ENCODE measurements at places on chromosomes 7 and 10. TPM values are rescaled to one million over a fixed set of nuclear protein-coding genes. Genes with fewer than 3 reads are reported as not detected.
A peak's percentile ranks its signal among the peaks of the same experiment; 100 is the strongest.

The SUV39H2 gene
- total RNA-seq, result 4.6 TPM

The NEUROD6 gene
- not detected for total RNA-seq

DNA sequence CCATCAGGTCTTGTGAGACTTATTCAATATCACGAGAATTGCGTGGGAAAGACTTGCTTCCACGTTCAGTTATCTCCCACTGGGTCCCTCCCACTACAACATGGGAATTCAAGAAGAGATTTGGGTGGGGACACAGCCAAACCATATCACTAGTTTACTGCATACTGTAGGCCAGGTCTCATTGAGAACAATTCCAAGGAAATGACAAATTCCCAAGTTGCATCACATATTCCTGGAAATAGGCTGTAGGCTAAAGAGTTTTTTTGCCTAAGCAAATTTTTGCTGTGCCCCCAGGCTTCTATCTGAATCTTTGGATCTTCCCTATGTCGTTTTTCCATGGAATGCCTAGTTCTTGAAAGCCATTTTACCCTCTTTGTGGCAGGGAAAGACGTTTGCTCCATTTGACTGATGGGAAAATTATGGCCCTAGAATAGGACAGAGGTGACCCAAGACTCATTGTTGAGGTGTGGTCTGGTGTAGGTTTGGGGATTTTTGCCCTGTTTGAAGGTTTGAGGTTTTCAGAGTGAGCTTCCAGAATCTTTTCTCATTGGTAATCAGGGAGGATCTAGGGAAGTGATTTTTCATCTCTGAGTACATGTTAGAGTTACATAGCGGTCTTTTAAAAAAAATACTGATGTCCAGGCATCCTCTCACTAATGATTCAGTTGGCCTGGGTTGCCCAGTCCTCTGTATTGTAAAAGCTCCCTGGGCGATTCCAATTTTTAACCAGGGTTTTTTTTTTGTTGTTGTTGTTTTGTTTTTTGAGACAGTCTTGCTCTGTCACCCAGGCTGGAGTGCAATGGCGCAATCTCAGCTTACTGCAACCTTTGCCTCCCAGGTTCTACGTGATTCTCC is 44.4 kb downstream of the TACR2 start:
- H3K4me1 ChIP-seq, result no peaks in the 10 kb centered on the region

The GPR85 gene
- total RNA-seq, result 5.7 TPM

- H3K4me1 ChIP-seq, result peaks cover 8% of the 10 kb centered on the region
- H3K27me3 ChIP-seq, result no peaks in the 10 kb centered on the region
- no peak for DNase-seq
- no peak overlapping the region for H3K27ac ChIP-seq
- H3K36me3 ChIP-seq, result peaks cover 100% of the 10 kb centered on the region
Measured at GRCh38 chr10:124403548-124403947, 15.2 kb downstream of the OAT start.

DNA sequence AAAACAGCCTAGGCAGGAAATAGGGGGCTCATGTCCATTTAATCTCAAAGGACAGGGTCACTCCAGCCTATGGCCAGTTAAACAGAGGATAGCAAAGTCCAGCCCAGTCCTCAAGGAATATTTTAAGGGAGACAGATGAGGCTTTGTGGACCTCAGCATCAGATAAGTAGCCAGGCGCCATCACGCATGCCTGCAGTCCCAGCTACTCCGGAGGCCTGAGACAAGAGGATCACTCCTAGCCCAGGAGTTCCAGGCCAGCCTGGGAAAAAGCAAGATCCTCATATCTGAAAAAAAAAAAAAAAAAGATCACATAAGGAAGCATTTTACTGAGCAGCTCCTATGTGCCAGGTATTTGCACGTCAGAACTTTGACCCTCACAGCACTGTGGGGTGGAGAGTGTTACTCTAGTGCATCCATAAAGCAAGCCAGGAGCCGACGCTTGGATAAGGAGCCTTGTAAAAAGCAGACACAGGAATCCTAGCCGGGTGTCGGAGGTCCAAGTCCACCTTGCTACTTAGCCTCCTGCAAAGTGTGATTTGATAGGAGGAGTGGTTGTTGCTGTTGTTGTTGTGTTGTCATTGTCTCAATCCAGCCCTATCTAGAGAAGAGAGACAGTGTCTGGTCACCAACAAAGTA is 61.8 kb upstream of the DOCK1 start:
- DNase-seq, result no peak
- H3K36me3 ChIP-seq, result no peaks in the 10 kb centered on the region
- H3K4me3 ChIP-seq, result no peak overlapping the region
- no peaks in the 10 kb centered on the region for H3K27me3 ChIP-seq
- H3K4me1 ChIP-seq, result no peaks in the 10 kb centered on the region
- no peak overlapping the region for H3K27ac ChIP-seq

The ANKRD61 gene
- not detected for total RNA-seq

The CFTR gene
- total RNA-seq, result 0.27 TPM

The MKX gene
- total RNA-seq, result 0.16 TPM

The OR13A1 gene
- total RNA-seq, result 1.2 TPM

GRCh38 chr10:60466267-60467201 is 76.9 kb upstream of the ANK3 start:
- H3K4me1 ChIP-seq, result peaks cover 6% of the 10 kb centered on the region
- no peaks in the 10 kb centered on the region for H3K36me3 ChIP-seq
- no peaks in the 10 kb centered on the region for H3K27me3 ChIP-seq
- no peak overlapping the region for H3K27ac ChIP-seq
- DNase-seq, result no peak
- H3K4me3 ChIP-seq, result no peak overlapping the region

DNA sequence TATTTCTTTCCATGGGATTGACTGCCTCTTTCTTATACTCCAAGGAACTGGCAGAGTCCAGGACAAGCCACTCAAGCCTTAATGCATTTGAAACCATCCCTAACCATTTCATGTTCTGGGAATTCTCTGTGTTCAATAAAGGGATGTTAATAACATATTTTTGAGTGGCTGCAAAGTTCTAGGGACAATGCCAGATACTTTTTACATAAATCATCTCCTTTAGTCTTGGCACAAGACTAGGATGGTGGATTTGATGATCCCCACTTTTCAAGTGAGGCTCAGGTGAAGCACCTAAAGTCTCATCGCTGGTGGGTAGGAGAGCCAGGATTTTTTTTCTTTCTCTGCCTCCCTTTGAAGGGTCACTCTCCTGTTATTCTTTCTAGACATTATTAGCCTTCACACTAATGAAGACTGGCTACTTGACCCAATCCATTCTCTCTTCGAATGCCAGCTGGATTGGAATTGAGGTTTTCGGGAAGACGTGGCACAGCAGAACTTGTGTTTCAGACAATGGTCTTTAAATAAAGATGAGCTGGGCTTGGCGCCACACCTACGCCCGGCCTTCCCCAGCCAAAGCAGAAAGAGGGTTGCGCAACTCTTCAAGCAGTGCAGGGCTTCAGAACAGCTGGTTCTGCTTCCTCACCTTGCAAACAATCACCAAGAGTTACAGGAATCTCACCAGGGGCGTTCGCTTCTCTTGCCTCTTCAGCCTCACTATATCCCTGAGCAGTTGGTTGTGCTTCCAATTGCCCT is 73.8 kb upstream of the BMPER start:
- no peaks in the 10 kb centered on the region for H3K4me1 ChIP-seq
- no peak for DNase-seq
- H3K27ac ChIP-seq, result no peak overlapping the region
- H3K4me3 ChIP-seq, result no peak overlapping the region
- H3K36me3 ChIP-seq, result no peaks in the 10 kb centered on the region

- H3K27me3 ChIP-seq, result no peaks in the 10 kb centered on the region
- H3K36me3 ChIP-seq, result no peaks in the 10 kb centered on the region
- no peak for DNase-seq
- no peaks in the 10 kb centered on the region for H3K4me1 ChIP-seq
- H3K4me3 ChIP-seq, result no peak overlapping the region
- no peak overlapping the region for H3K27ac ChIP-seq
Measured at GRCh38 chr7:85055906-85056305, 130.9 kb downstream of the SEMA3D start.

DNA sequence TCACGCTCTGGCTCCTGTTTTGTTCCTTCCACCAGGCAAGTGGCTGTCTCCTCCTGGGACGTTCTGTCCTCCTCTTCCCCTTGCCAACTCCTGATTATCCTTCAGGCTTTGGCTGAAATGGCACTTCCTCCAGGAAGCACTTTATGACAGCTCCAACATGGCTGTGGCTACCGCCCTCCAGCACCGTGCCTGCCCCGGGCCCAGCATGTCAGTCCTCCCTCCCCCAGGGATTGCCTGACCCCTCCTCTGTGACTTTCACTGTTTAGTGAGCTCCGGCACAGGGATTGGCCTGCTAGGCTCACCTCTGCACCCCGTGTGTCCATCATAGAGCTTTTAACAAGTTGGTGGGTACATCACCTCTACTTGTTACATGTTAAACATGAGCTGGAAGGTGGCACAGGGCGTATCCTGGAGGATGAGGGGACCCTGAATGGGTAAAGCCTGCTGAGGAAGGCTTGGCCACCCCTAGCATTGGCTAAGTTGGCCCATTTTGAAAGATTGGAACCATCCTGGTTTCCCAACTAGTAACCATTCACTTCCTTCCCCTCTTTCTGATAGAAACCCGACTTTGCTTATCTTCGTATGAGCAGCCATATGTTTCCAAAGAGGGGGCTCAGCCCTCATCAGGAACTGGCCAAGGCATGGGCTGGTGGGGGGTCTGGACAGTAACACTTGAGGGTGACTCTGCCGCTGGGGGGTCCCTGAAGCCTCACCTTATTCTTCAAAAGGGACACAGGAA is 10.5 kb upstream of the ADAMTS14 start:
- H3K4me1 ChIP-seq, result no peaks in the 10 kb centered on the region
- H3K36me3 ChIP-seq, result no peaks in the 10 kb centered on the region
- peak; percentile 56 for DNase-seq

GRCh38 chr7:6166443-6166891 is 106.0 kb downstream of the CYTH3 start:
- no peaks in the 10 kb centered on the region for H3K4me1 ChIP-seq
- no peak overlapping the region for H3K4me3 ChIP-seq
- no peaks in the 10 kb centered on the region for H3K36me3 ChIP-seq
- H3K27ac ChIP-seq, result no peak overlapping the region
- H3K27me3 ChIP-seq, result no peaks in the 10 kb centered on the region

DNA sequence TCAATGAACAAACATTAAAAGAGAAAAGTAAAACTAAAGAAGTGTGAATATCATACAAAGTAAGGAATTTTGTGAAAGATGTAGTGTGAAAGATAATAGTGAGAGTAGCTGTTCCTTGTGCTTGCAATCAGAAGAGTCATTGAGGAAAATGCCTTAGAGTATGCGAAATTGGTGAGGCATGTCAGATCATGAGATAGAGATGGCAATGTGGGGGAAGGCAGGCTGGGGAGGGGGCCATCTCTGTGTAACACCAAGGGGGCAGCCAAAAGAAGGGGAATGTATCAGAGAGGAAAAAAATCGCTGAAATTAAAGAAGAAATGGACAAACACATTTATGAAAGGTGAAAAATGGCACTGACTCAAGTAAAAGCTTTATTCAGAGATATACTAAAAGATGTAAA is 19.6 kb upstream of the PRKAR2B start:
- no peak overlapping the region for H3K27ac ChIP-seq
- H3K4me1 ChIP-seq, result peaks cover 8% of the 10 kb centered on the region
- no peaks in the 10 kb centered on the region for H3K27me3 ChIP-seq
- no peak for DNase-seq

GRCh38 chr10:125127110-125127509 is 33.3 kb downstream of the CTBP2 start:
- H3K4me3 ChIP-seq, result no peak overlapping the region
- H3K27me3 ChIP-seq, result no peaks in the 10 kb centered on the region
- peaks cover 48% of the 10 kb centered on the region for H3K4me1 ChIP-seq
- H3K27ac ChIP-seq, result no peak overlapping the region

DNA sequence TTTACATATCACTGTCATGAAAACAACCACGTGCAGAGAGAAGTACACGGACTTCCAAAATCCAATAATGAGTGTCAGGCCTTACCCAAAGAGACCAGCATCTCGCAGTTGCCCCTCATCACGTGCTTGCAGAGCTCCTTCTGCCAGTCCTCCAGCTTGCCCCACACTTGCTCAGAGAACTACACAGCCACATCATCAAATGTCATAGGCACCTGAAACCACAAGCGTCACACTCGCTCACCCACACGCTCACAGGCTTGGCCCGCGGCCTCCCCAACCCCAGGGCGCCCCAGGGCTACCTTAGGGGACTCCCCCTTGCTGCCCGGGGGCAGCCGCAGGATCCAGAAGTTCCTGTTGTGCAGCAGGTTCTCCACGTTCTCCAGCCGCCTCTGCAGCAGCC is 123.4 kb upstream of the ZNF746 start:
- peaks cover 49% of the 10 kb centered on the region for H3K36me3 ChIP-seq
- peak; percentile 87 for DNase-seq
- H3K27ac ChIP-seq, result no peak overlapping the region

The ITGB8 gene
- 0.38 TPM for total RNA-seq

The ENTPD1 gene
- 64.1 TPM for total RNA-seq

GRCh38 chr7:134527979-134528371 is 608 bp downstream of the AKR1B10 start:
- H3K4me3 ChIP-seq, result no peak overlapping the region
- H3K4me1 ChIP-seq, result no peaks in the 10 kb centered on the region
- no peaks in the 10 kb centered on the region for H3K36me3 ChIP-seq

DNA sequence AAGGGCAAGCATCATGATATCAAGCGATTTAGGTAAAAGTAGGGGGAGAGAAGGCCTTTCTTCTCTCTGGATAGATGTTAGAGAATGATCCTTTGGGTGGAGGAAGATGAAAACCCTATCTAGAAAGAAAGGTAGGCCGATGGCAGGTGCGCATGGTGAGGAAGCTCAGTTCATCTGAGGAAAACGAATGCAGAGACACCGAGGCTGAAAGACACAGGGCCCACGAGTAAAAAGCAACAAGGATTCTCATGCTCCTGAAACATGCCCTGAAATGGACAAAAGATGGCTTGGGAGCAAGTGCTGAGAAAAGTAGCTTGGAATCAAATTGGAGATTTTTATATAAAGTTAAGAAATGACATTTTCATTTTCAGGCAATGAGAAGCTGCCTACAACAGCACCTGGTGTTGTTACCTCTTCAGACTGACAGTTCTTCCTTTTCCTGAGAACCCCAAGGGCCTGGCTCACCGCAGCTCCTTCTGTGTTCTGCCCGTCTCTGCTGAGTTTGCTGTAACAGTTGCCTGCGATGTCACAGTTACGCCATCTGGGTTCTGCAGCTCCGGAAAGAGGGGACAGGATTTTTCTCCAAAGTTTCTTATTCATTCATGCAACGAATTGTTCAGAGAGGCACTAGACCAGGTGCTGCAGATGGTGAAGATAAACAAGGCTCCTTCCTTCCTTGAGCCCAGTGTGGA is 402.0 kb upstream of the KLF6 start:
- no peaks in the 10 kb centered on the region for H3K27me3 ChIP-seq
- no peaks in the 10 kb centered on the region for H3K36me3 ChIP-seq
- no peak overlapping the region for H3K4me3 ChIP-seq
- no peaks in the 10 kb centered on the region for H3K4me1 ChIP-seq
- no peak for DNase-seq
- H3K27ac ChIP-seq, result no peak overlapping the region

DNA sequence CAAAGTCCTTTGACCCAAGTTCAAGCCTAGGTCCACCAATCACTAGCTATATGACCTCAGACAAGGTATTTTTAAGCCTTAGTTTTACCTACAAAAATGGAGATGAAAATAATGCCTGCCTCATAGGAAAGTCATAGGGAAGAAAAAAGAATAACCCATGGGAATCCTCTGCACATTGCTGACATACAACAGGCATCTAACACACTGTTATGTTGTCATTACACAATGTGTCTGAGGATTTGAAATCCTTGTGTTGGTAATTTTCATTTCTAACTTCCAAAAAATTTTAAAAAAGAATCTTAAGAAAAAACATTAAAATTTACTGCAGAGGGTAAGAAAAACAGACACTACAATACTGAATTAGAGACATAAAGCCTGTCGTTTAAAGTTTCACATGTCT is 5.7 kb downstream of the ANK3 start:
- peaks cover 6% of the 10 kb centered on the region for H3K4me1 ChIP-seq
- no peaks in the 10 kb centered on the region for H3K27me3 ChIP-seq
- no peak for DNase-seq
- no peaks in the 10 kb centered on the region for H3K36me3 ChIP-seq

All from spleen (tissue), 13 donors.